Activated T-cell treated with anti-CD3 and anti-CD28 coated beads, Interleukin-2, amount 50 U/mL, for 72 hours (primary cell): ENCODE measurements at places on chromosomes 4 and X. TPM values are rescaled to one million over a fixed set of nuclear protein-coding genes. Genes with fewer than 3 reads are reported as not detected.
A peak's percentile ranks its signal among the peaks of the same experiment; 100 is the strongest.

DNA sequence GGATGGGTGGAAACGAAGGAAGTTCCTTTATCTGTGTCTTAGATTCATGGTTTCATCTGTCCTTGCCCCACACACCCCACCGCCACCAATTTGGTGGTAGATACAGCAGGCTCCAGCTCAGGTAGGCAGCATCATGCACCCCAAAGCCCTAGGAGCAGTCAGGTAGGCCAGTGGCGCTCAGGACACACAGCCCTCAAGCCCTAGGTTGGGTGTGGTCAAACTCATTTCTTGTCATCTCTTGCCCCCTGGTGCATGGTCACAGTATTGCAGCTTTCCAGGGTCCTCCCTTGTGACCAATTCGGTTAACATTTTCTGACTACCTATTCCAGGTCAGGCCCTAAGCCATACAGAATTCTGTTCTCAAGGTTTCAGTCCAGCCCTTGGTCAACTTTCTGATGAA, 14.5 kb upstream of the PRRG3 start:
- DNase-seq: peak; percentile 69
- H3K27me3 ChIP-seq: peaks cover 49% of the 10 kb centered on the region
- no peak overlapping the region for H3K4me3 ChIP-seq
- H3K36me3 ChIP-seq: no peaks in the 10 kb centered on the region
- no peak overlapping the region for H3K27ac ChIP-seq

- peaks cover 23% of the 10 kb centered on the region for H3K36me3 ChIP-seq
- peak overlapping the region; percentile 44 for H3K27ac ChIP-seq
- H3K27me3 ChIP-seq: no peaks in the 10 kb centered on the region
Measured at GRCh38 chr4:105451346-105451745, 22.5 kb downstream of the PPA2 start.

GRCh38 chr4:158965226-158965625, 137.7 kb upstream of the RAPGEF2 start:
- H3K27ac ChIP-seq: no peak overlapping the region
- H3K4me1 ChIP-seq: no peaks in the 10 kb centered on the region
- H3K4me3 ChIP-seq: no peak overlapping the region
- H3K36me3 ChIP-seq: no peaks in the 10 kb centered on the region

Gene CLTRN
- total RNA-seq: 1.6 TPM

GRCh38 chrX:53320543-53321229, 39.3 kb upstream of the IQSEC2 start:
- peaks cover 14% of the 10 kb centered on the region for H3K4me1 ChIP-seq
- DNase-seq: peak; percentile 21
- H3K27ac ChIP-seq: no peak overlapping the region
- H3K36me3 ChIP-seq: peaks cover 3% of the 10 kb centered on the region

DNA sequence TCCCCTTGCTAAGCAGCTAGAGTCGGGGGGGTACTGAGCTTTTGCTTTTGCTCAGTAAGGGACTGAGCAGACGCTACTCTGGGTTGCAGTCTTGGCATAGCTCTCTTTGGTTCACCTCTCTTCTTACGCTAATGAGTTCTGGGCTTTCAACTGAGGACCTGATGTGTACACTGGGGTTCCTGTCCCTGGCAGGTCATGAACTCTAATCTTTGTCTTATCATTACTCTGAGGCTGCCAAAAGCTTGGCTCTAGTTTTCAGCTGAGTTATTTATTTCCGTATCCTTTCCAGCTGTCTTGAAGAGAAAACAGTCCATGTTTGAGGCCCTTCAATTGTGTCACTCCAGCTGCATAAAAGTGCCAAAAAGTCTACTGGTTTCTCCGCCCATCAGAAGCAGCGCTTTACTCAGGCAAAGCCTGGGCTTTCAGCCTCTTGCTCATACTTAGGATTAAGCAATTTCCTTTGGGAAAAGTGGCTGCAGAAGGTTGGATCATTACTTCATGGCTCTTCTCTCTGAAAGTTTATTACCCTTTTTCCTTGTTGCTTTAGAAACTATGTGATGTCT, 121.0 kb upstream of the STOX2 start:
- H3K27me3 ChIP-seq: peaks cover 7% of the 10 kb centered on the region
- DNase-seq: no peak
- H3K4me1 ChIP-seq: no peaks in the 10 kb centered on the region
- no peaks in the 10 kb centered on the region for H3K36me3 ChIP-seq
- no peak overlapping the region for H3K27ac ChIP-seq

DNA sequence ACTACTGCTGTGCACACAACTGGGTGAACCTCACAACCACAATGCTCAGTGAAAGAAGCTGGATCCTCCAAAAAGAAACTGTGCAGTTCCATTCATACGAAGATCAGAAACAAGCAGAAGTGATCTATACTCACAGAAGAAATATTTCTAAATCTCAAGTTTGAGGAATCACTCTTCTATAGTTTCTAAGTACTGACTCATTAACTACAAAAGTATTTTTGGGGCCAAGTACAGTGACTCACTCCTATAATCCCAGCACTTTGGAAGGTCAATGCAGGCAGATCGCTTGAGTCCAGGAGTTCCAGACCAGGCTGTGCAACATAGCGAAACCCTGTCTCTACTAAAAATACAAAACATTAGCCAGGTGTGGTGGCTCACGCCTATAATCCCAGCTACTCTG, 51.3 kb upstream of the RELL1 start:
- H3K36me3 ChIP-seq: no peaks in the 10 kb centered on the region
- DNase-seq: no peak
- no peak overlapping the region for H3K27ac ChIP-seq
- no peak overlapping the region for H3K4me3 ChIP-seq

Gene OTC
- total RNA-seq: not detected

DNA sequence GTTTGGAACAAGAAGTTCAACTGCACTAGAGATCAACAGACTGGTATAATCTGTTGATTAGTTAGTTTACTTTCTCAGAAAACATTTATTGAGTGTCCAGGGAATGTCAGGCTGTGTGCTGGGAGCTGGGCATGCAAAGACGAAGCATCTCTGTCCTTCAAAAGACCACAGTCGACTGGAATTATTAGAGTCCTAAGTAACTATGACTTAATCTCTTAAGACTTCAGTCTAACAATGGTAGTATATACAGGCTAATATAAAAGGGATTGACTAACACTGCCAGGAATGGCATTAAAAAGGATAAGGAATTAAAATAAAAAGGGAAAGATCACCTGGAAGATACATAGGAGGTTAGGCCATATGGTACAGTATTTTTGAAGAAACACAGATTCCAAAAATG, 128.7 kb downstream of the WDFY3 start:
- no peak for DNase-seq
- H3K27me3 ChIP-seq: no peaks in the 10 kb centered on the region
- H3K4me1 ChIP-seq: no peaks in the 10 kb centered on the region
- no peaks in the 10 kb centered on the region for H3K36me3 ChIP-seq

DNA sequence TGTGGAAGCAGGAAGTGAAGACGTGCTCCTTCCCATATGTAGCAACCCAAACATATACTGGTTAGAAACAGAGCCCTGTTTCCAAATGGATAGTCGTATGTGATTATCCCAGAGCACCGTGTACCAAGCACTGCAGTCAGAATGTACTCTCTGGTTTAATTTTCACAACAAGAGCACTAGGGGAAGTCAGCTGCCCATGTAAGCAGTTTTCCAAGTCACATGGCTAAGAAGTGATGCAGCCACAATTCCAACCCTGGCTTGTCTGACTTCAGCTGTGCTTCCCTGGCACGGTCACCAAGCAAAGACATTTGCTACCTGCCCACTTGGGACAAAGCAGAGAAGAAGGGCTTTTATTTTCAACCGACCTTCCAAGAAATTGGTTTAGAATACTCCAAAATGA, 28.2 kb upstream of the CEP135 start:
- DNase-seq: no peak
- H3K4me3 ChIP-seq: no peak overlapping the region
- no peaks in the 10 kb centered on the region for H3K4me1 ChIP-seq
- H3K36me3 ChIP-seq: no peaks in the 10 kb centered on the region
- no peak overlapping the region for H3K27ac ChIP-seq
- H3K27me3 ChIP-seq: no peaks in the 10 kb centered on the region

- peak overlapping the region; percentile 46 for H3K4me3 ChIP-seq
- H3K4me1 ChIP-seq: peaks cover 42% of the 10 kb centered on the region
- peaks cover 8% of the 10 kb centered on the region for H3K27me3 ChIP-seq
- H3K27ac ChIP-seq: no peak overlapping the region
Measured at GRCh38 chr4:140116442-140117104, 37.4 kb downstream of the MAML3 start.

Gene CISD2
- total RNA-seq: 36.3 TPM

- H3K27ac ChIP-seq: no peak overlapping the region
- DNase-seq: no peak
- no peaks in the 10 kb centered on the region for H3K4me1 ChIP-seq
- no peaks in the 10 kb centered on the region for H3K27me3 ChIP-seq
- H3K36me3 ChIP-seq: no peaks in the 10 kb centered on the region
Measured at GRCh38 chr4:103303011-103303410, 104.9 kb upstream of the CENPE start.

GRCh38 chr4:30882443-30882842, 162.3 kb downstream of the PCDH7 start:
- peaks cover 1% of the 10 kb centered on the region for H3K36me3 ChIP-seq
- DNase-seq: no peak
- no peaks in the 10 kb centered on the region for H3K4me1 ChIP-seq
- no peak overlapping the region for H3K4me3 ChIP-seq
- no peaks in the 10 kb centered on the region for H3K27me3 ChIP-seq

DNA sequence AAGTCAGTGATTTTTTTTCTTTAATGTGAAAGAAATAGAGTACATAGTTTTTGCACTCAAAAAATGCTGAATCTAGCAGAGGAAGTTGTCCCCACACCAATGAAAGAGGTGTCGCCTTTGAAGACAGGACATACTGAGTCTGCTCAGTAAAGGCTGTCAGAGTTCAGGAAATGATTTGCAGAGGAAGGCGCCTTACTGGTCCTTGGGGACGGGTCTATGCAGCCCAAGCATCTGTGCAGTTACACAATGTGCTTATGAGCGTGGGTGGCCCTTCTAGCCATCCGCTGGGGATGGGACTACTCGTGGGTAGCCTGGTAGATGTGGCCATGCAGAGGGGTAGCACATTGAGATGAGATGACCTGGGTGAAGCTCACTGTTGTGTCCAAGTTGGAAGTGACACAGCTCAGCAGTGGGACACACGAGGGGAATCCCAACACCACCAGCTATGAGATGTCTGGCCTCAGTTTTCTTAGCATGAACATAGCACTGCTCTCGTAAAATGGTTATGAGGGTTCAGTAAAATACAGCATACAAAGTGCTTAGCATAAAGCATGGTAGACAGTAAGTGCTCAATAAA, 116.5 kb upstream of the RBPJ start:
- H3K27ac ChIP-seq: no peak overlapping the region
- H3K36me3 ChIP-seq: peaks cover 3% of the 10 kb centered on the region
- H3K4me3 ChIP-seq: no peak overlapping the region
- DNase-seq: no peak

GRCh38 chrX:134911348-134911747, 79.4 kb upstream of the SMIM10 start:
- no peak for DNase-seq
- peaks cover 20% of the 10 kb centered on the region for H3K4me1 ChIP-seq
- H3K27ac ChIP-seq: no peak overlapping the region
- no peaks in the 10 kb centered on the region for H3K27me3 ChIP-seq

DNA sequence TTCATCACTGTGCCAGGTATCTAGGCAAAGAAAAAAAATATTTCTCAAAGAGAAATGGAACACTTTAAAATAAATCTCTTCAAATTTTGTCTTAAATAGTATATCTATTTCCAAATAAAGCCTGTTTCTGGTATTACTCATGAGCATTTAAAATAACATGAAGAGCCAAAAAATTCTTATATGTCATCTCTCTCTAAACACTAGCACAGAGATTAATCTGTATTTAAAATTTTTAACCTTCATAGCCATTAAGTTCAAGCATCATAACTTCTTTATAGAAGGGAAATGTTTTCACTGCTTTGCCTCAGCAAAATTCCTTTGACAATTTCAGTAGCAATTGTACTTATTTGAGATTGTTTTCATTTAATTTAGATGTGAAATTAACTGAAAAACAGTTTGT, 5.1 kb upstream of the CORIN start:
- peaks cover 4% of the 10 kb centered on the region for H3K36me3 ChIP-seq
- no peaks in the 10 kb centered on the region for H3K27me3 ChIP-seq
- H3K4me3 ChIP-seq: no peak overlapping the region
- DNase-seq: no peak
- peaks cover 16% of the 10 kb centered on the region for H3K4me1 ChIP-seq
- no peak overlapping the region for H3K27ac ChIP-seq

- H3K4me3 ChIP-seq: no peak overlapping the region
- DNase-seq: no peak
- no peaks in the 10 kb centered on the region for H3K27me3 ChIP-seq
- H3K4me1 ChIP-seq: no peaks in the 10 kb centered on the region
Measured at GRCh38 chrX:7283741-7284140, 135.8 kb upstream of the PUDP start.

- no peak for DNase-seq
Measured at GRCh38 chr4:11469650-11470437, 41.1 kb upstream of the HS3ST1 start.

Gene GAGE13
- not detected for total RNA-seq

- DNase-seq: no peak
- H3K27ac ChIP-seq: no peak overlapping the region
- H3K4me1 ChIP-seq: peaks cover 6% of the 10 kb centered on the region
- no peaks in the 10 kb centered on the region for H3K36me3 ChIP-seq
Measured at GRCh38 chrX:69024931-69025330, 140.3 kb downstream of the PJA1 start.

- H3K4me3 ChIP-seq: no peak overlapping the region
- no peak overlapping the region for H3K27ac ChIP-seq
- H3K4me1 ChIP-seq: no peaks in the 10 kb centered on the region
- no peaks in the 10 kb centered on the region for H3K27me3 ChIP-seq
- H3K36me3 ChIP-seq: no peaks in the 10 kb centered on the region
- DNase-seq: no peak
Measured at GRCh38 chr4:164856396-164856795, 20.6 kb upstream of the APELA start.

- peak; percentile 24 for DNase-seq
- peaks cover 27% of the 10 kb centered on the region for H3K36me3 ChIP-seq
- H3K4me3 ChIP-seq: peak overlapping the region; percentile 57
- peaks cover 6% of the 10 kb centered on the region for H3K27me3 ChIP-seq
Measured at GRCh38 chr4:15738877-15739276, 36.0 kb downstream of the BST1 start.

Gene RAI2
- 1.5 TPM for total RNA-seq

DNA sequence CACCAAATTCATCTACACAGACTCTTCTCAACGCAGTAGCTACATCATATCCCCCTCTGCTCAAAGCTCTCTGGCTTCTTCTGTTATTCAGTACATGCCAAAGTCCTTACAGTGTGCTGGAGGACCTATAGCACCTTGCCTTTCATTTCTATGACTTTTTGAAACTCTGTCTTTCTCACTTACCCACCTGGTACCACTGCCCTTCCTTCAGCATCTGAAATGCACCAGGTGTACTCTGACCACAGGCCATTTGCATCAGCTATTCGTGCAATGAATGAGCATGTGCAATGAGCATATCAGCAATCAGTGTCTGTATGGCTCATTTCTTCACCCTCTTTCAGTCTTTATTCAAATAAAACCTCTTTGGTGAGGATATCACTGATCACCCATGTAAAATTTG, 399.9 kb downstream of the RAB28 start:
- H3K27me3 ChIP-seq: no peaks in the 10 kb centered on the region
- no peak overlapping the region for H3K27ac ChIP-seq
- H3K36me3 ChIP-seq: peaks cover 12% of the 10 kb centered on the region
- no peaks in the 10 kb centered on the region for H3K4me1 ChIP-seq
- DNase-seq: no peak
- H3K4me3 ChIP-seq: no peak overlapping the region

GRCh38 chrX:154472685-154473632, 6.1 kb downstream of the LAGE3 start:
- H3K4me3 ChIP-seq: no peak overlapping the region
- no peak overlapping the region for H3K27ac ChIP-seq
- peaks cover 2% of the 10 kb centered on the region for H3K36me3 ChIP-seq
- H3K4me1 ChIP-seq: peaks cover 7% of the 10 kb centered on the region

- H3K36me3 ChIP-seq: no peaks in the 10 kb centered on the region
- peaks cover 13% of the 10 kb centered on the region for H3K27me3 ChIP-seq
- DNase-seq: no peak
- H3K4me3 ChIP-seq: no peak overlapping the region
- peaks cover 30% of the 10 kb centered on the region for H3K4me1 ChIP-seq
Measured at GRCh38 chr4:145735347-145735675, 55.4 kb downstream of the C4orf51 start.
